ENCODE measurements at places on chromosomes 6 and 20.

GRCh38 chr6:3593161-3593560 lies 136.3 kb upstream of the SLC22A23 start:
- DNase-seq: no peak

- peak; percentile 83 for DNase-seq
Measured at GRCh38 chr6:158863646-158864045, 44.5 kb upstream of the EZR start.

- DNase-seq: no peak
Measured at GRCh38 chr20:55649254-55649653, 356.1 kb downstream of the CBLN4 start.

DNA sequence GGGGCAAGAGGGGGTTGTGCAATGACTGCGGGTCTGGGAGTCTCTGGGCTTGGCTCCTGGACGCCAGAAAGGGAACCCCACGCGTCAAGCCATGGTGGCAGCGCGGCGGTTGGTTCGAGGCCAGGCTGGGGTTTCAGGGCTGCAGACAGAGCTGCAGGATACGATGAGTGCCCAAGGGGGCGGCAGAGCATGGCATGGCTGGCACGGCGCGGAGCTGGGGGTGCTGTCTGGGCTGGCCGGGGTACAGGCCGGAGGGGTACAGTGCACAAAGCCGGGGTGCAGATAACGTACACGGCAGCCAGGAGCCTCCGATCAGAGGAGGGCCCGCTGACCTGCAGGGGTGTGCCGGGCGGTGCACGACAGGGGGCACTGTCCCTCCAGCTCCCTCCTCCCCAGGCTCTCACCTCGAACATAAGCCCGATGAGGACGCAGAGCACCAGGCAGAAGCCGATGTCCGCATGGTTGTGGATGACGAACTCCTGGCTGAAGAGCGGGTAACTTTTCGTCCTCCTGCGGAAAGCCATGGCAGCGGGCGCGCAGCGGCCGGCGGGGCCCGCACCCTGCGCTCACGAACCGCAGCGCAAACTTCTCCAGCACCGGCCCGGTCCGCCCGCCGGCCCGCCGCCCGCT lies 353 bp downstream of the TRAM2 start:
- peak; percentile 87 for DNase-seq

DNA sequence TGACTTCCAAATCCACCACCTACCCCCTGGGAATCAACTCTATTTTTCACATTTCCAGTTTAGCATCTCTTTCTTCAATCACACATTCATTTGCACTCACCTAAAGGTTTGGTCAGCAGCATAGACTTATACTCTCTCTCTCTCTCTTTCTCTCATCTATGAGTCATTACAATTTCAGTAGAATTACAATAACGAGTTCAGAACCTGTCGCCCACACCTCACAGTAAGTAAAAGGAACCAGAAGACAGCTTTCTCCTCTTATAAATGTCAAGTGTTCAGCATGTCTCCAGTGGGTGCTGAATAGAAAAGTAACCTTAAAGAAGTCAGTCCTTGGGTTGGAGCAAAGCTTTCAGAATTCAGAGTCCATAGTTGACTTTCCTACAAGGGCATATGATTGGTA lies 1.1 kb upstream of the PHACTR1 start:
- DNase-seq: no peak

GRCh38 chr6:7580927-7581618 lies 8.9 kb upstream of the SNRNP48 start:
- no peak for DNase-seq

- DNase-seq: no peak
Measured at GRCh38 chr6:134078166-134078565, 25.7 kb upstream of the SLC2A12 start.

Data from M059J (cell line).